Fibroblast of lung (primary cell): ENCODE measurements at places on chromosomes 7 and 10. TPM values are rescaled to one million over a fixed set of nuclear protein-coding genes. Genes with fewer than 3 reads are reported as not detected.

The PAX4 gene
- not detected in 2 replicates for polyA plus RNA-seq

The HACD1 gene
- 29.6 and 53.4 TPM in 2 replicates for polyA plus RNA-seq

GRCh38 chr10:127872871-127873600 is 19.7 kb downstream of the CLRN3 start:
- DNase-seq = no peak
- H3K27ac ChIP-seq = no peak overlapping the region
- H3K36me3 ChIP-seq = no peaks in the 10 kb centered on the region
- H3K27me3 ChIP-seq = no peaks in the 10 kb centered on the region
- H3K4me1 ChIP-seq = no peaks in the 10 kb centered on the region

- DNase-seq = no peak
- H3K27ac ChIP-seq = peak overlapping the region; percentile 83
- peaks cover 30% of the 10 kb centered on the region for H3K4me1 ChIP-seq
- no peaks in the 10 kb centered on the region for H3K27me3 ChIP-seq
- no peak overlapping the region for H3K4me3 ChIP-seq
Measured at GRCh38 chr7:133052401-133052756, 29.5 kb downstream of the CHCHD3 start.

DNA sequence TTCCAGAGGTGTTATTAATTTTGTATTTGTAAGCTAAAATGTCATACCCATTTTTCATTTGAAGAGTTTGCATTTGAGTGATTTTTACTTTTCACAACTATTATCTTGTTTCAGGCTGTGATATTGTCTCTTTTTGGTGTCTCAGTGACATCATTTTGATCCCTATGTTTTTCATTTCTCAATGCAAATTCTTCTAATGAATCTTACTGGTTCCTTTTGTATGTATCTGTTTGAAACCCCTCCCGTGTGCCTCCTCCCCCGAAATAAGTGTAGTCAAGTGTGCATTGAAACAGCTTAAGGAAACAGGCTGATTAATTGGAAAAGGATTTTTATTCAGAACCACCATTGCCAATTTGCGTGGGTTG is 77.8 kb downstream of the SHH start:
- H3K27me3 ChIP-seq = no peaks in the 10 kb centered on the region
- H3K36me3 ChIP-seq = peaks cover 4% of the 10 kb centered on the region
- no peak for DNase-seq
- H3K4me3 ChIP-seq = no peak overlapping the region

GRCh38 chr10:116756277-116756676 is 13.9 kb upstream of the HSPA12A start:
- no peak overlapping the region for H3K4me3 ChIP-seq
- no peak overlapping the region for H3K27ac ChIP-seq
- no peaks in the 10 kb centered on the region for H3K27me3 ChIP-seq
- H3K36me3 ChIP-seq = no peaks in the 10 kb centered on the region
- peak; percentile 25 for DNase-seq

DNA sequence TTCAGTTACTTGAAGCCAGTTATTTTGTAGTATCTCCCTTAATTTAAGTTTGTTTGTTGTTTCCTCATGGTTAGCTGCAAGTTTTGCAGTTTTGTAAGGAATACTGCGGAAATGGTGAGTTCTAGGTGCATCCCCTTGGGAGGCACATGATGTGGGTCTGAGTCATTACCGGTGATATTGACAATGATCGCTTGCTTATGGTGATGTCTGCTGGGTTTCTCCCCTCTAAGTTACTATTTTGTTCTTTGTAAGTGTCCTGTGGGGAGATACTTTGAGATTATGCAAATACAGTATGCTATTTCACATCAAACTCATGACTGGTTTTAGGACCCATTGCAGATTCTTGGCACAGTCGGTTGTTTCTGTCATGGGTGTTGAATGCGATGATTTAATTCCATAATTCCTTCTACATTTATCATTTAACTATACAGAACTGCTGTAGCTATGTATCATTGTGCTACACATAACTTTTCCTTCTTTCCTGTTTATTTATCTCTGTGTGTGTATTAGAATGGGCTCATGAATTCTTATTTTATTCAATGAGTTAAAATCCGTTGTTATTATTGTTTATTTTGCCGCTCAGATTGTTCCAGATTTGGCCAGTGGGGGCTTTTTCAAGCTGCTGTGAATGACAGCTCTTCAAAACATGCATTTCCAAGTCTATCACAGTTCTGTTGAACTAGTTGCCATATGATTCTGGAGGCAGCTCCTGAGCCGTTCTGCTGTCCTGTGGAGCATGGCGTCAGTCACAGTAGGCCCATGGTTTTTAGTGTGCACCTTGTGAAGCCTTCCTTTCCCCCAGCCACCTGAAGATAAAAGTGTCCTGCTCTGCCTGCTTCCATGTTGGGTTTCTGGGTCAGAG is 18.4 kb downstream of the TSPAN14 start:
- H3K36me3 ChIP-seq = peaks cover 1% of the 10 kb centered on the region
- H3K27me3 ChIP-seq = no peaks in the 10 kb centered on the region
- H3K4me1 ChIP-seq = peaks cover 27% of the 10 kb centered on the region
- H3K27ac ChIP-seq = peak overlapping the region; percentile 49
- H3K4me3 ChIP-seq = no peak overlapping the region

DNA sequence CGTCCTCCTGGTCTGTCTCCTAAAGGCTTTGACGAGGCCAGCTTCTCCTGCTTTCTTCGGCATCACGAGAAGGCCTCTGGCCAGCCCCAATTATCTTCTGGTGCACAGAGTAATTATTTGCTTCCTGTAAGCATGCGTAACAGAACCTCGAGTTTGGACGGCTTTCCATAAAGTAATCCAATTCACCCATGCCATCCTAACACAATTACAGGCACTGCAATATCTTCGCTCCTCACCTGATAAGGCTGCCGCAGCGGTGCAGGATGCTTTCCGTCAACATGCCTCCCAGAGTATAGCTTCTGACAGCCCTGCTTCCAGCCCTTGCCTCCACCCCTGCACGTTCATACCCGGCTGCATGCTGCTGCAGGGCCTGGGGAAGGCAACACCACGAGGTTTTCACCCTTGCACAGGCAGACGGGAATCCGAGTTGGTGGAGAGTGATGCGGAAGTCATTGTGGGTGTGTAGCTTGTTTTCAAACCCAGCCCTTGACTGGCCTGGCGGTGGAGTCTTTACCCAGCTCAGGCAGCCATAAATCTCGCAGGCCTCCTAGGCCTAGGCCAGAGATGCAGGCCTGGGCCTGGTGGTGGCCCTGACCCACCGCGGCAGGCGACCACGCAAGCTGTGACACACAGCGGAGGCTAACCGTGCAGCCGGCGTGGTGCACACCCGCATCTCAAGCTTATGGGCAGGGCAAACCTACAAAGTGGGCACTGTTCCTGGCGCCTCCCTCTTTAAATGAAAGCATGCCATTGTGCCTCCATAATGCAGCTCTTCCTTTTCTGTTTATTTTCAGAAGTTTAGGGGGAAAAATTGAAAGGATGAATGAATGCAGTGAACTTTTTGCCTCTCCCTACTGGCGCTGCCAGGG is 12.7 kb downstream of the EBF3 start:
- H3K36me3 ChIP-seq = no peaks in the 10 kb centered on the region
- no peak overlapping the region for H3K27ac ChIP-seq
- H3K4me1 ChIP-seq = no peaks in the 10 kb centered on the region
- no peak overlapping the region for H3K4me3 ChIP-seq
- peaks cover 2% of the 10 kb centered on the region for H3K27me3 ChIP-seq
